ENCODE measurements at places on chromosomes 1 and 21.

DNA sequence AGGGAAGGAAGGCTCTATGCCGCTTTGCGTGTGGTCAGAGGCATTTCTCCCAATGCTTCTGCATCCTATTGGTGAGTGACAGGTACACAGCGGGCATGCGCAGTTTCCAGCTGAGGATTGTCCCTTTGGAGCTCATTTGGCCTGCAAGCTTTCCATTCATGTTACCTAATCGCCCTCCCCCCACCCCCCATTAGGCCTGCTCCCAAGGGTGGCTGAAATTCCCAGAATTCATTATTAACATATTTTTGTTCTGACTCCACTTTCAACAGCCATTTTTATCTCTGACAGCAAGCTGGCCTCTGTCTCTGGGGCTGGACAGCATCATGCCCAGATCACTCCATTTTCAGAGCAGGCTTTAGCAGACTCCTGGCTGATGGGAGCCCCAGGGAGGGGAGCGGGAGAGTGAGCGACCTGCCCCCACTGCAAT lies 25.6 kb downstream of the MIS18A start:
- peak; percentile 47 for DNase-seq

DNA sequence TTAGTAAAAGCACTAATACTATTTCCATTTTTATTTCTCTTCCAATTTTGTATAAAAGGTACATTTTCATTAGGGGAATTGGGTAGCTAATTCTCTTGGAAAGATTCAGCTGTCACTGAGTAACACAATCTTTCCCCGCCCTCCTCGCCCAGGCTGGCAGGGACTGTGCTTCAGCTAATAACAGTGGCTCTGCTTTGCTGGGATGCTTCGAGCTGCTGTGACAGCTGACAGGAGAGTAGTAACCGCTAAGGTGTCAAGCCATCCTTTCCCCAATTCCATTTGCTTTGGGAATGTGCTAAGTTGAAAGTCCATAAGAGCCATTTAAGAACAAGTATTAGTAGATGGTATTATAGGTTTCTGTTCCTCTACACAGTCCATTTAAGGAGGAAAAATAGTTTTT lies 106.7 kb upstream of the NRIP1 start:
- DNase-seq, result no peak

DNA sequence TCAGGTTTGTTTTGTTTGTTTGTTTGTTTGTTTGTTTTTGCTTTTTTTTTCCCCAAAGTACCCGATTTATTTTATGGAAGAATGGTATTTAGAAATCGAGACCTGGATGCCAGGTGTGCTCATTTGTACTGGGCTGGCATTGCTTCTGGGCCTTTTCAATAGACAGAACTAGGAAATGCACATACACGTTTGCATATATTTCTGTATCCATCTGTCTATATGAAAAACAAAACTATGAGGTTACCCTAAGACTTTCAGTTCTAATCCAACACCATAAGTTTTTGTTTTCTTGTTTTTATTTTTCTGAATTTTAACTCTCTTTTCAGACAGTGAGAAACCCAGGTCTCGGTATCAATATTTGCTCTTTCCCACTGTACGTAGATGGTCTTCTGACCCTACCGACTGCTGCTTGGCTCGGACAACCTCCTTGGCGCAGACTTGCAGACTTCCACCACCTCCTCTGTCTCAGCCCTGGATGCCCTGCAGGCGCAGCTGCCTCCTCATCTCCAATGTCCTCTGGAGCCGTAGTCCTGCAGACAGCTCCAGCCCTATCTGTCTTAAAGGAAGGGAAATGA lies 171.7 kb downstream of the NEK7 start:
- DNase-seq, result no peak

DNA sequence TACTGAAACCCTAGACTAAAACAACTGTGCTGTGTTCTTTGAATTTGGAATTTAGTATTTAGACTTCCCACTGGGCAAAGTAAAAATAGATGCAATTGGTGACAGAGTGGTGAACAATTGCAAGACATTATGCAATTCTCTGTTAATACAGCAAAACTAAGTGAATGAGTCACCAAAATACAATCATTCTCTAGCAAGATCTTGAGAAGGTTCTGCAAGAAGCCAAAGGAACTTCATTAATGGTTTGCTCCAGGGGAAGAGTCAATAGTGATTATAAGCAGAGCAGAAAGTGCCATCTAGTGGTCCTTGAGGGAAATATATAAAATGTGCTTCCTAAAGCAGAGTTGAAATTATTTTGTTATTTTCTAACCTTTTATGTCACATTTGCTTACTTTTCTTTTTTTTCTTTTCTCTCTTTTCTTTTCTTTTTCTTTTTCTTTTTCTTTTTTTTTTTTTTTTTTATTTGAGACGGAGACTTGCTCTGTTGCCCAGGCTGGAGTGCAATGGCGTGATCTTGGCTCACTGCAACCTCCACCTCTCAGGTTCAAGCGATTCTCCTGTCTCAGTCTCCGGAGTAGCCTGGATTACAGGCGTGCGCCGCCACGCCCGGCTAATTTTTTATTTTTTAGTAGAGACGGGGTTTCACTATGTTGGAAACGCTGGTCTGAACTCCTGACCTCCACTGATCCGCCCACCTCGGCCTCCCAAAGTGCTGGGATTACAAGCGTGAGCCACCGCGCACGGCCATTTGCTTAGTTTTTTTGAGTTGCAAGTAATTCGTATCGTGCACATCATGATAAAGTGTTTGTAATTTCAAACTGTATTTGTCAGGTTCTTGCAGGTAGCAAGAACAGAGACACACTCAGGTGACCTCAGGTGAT lies 99.2 kb downstream of the CTH start:
- DNase-seq, result peak; percentile 98

Data from fibroblast of mammary gland (primary cell).